ENCODE measurements at places on chromosomes 4 and X. TPM values are rescaled to one million over a fixed set of nuclear protein-coding genes. Genes with fewer than 3 reads are reported as not detected.

The GAGE12F gene
- not detected for total RNA-seq

The HTN1 gene
- not detected for total RNA-seq

The MAP7D3 gene
- 23.1 TPM for total RNA-seq

The CT55 gene
- total RNA-seq: not detected

The AMOT gene
- 0.98 TPM for total RNA-seq

The MTTP gene
- 0.05 TPM for total RNA-seq

The BEND4 gene
- total RNA-seq: not detected

The CXCR3 gene
- total RNA-seq: not detected

The ARL13A gene
- not detected for total RNA-seq

The CSAG1 gene
- total RNA-seq: not detected

The FAM53A gene
- total RNA-seq: 1.3 TPM

The GAGE1 gene
- not detected for total RNA-seq

The GPR143 gene
- not detected for total RNA-seq

The ETDA gene
- not detected for total RNA-seq

The AP1S2 gene
- total RNA-seq: 27.3 TPM

The NAT8L gene
- 7.1 TPM for total RNA-seq

The TRO gene
- total RNA-seq: 0.22 TPM

Measured in NCI-H460 (cell line).